ENCODE measurements at places on chromosomes 4 and X.

- no peak for DNase-seq
These were observed 167.3 kb upstream of the SH3RF1 start for GRCh38 chr4:169438057-169438480.

DNA sequence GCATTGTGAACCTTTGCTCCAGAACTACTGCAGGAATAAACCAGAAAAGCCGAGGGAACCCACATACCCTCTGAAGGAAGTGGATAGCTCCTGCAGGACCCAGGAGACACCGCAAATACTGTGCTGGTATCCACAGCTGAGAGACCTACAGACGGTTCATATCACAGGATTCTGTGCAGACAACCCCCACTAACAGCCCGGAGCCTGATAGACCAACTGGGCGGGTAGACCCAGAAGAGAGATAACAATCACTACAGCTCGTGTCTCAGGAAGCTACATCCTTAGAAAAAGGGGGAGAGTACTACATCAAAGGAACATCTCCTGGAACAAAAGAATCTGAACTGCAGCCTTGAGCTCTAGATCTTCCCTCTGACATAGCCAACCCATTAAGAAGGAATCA, 150.8 kb downstream of the FRAS1 start:
- no peak for DNase-seq

- no peak for DNase-seq
These were observed 53.7 kb upstream of the NKX1-1 start for GRCh38 chr4:1459722-1460511.

DNA sequence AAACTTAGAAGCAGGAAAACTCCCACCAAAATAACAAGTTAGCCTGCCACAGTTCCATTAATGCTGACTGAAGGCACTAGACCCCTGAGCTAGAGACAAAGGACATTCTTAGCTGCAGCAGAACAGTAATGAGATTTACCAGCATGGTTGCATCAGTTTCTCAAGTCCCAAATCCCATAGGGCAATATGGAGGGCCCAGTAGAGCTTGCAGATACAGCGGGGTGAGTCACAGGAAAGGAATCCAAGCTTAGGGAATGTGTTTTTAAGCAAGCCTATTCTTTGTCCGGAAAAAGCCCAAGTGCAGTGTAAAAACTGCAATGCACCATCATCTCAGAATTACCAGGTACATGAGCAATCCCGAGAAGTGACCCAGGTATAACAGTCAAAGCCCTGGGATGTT, 51.3 kb upstream of the EXOC1L start:
- no peak for DNase-seq

DNA sequence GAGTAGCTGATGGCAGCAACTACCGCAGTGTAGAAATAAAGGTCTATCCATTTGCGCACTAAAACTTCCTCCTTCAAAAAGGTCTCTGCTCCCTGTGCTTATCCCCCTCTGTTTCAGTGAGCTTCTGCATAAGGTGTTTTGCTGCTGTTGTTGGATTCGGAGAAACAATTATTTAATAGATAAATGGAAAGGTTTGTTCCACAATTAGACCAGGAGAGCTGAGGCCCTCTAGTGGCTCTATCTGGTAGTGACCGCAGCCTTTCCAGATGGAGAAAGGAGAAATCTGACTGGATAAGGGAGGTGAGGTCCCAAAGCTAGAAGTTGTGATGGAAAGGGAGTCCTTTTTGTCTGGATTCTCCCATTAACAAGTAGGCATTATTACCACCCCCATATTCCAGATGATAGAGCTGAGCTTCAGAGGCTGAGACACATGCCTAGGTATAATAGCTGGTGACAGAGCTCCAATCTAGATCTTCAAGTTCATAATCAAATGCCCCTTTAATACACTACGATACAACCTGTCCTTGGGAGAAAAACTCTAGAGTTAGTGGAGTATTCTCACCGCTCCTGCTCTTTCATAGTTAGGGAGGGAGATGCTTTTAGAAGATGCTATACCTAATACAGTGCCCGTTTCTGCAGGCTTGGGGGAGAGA, 5.1 kb upstream of the GABRQ start:
- DNase-seq = no peak

GRCh38 chr4:116073051-116073450, 959.6 kb upstream of the NDST4 start:
- no peak for DNase-seq

DNA sequence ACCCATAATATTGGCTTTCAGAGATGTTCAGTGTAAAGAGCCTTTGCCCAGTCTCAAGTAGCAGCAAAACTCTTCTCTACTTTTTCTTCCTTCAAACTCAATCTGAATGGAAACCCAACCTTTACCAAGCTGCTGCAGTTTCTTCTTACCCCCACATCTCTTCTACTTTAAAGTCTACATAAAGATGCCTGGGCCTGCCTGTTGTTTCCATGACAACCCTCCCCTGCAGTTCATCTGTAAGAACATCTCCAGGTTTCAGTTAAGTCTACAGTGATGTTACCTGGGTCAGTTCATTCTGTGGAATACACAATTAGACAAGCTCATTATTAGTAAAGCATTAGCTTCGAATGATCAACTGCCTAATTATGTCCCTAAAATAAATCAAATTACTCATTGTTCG, 81.4 kb downstream of the SPANXN3 start:
- no peak for DNase-seq

GRCh38 chrX:19625612-19626011, 110.3 kb upstream of the MAP3K15 start:
- peak; percentile 5 for DNase-seq

GRCh38 chr4:73414936-73415271, 10.8 kb downstream of the ALB start:
- DNase-seq = no peak

DNA sequence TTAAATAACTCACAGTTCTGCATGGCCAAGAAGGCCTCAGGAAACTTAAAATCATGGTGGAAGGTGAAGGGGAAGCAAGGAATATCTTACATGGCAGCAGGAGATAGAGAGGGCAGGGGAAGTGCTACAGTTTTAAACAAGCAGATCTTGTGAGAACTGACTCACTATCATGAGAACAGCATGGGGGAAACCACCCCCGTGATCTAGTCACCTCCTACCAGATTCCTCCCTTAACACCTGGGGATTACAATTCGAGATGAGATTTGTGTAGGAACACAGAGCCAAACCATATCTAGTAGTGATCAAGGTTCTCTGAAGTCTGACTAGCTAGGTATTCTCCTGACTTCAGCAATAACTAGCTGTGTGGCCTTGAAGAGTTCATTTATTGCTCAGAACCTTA, 56.0 kb downstream of the BANK1 start:
- no peak for DNase-seq

- DNase-seq = no peak
These were observed 7.6 kb downstream of the ACSL1 start for GRCh38 chr4:184818216-184818564.

DNA sequence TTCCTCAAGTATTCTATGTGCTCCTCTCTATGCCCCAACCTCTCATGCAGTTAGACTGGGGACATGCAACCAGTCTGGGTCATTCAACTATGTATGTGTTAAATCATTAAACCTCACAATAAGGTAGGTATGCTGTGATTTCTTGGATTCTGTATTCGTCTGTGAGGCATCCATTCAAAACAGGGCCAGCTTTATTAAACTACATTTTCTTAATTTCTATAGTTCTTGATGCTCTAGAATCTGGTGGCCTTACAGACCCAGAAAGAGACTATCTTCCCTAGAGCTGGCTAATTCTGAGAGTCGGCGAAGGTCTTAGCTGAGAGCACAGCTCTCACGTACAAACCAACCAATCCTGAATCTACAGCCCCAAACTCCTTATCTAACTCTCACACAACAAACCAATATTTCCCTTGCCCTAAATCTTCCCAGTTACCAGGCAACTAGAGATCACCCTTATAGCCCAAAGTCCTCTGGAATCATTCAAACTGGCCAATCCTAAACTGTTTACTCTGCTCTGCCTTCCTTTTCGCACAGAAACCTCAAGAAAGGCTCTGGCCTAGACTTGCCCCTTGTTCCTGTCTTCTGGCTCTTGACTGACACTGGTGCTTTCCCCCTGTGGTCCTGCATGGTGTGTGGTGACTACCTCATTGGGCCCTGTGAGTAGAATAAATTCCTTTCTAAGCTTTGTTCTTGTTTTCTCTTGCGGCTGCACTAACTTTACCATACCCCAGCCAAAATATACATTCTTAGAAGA, 203.5 kb upstream of the TET2 start:
- no peak for DNase-seq

DNA sequence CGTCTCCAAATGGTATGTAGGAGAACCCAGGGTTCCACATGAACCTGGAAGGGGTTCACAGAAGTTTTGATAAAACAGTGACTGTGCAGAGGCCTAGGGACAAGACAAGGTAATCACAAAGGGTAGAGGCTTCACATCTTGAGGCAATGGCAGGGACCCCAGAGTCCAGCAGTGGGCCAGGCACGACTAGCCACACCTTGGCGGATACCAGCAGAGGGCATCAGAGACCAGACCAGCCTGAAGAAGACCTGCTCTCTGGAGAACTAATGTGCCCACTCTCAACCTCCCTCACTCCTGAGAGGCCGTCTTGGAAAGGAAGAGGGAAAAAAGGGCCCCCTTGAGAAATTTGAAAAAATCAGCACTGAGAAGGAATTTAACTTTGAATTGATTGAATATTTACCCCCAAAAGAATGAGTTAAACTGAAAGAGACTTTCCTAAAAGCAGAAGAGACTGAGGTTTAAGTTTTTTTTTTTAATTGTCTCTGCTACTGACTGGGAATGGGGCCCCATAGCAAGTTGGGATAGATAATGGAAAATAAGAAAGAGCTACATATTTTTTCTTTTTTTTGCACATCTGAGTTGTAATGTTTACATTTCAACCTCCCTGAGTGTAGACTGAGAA, 243.8 kb upstream of the JADE1 start:
- no peak for DNase-seq

DNA sequence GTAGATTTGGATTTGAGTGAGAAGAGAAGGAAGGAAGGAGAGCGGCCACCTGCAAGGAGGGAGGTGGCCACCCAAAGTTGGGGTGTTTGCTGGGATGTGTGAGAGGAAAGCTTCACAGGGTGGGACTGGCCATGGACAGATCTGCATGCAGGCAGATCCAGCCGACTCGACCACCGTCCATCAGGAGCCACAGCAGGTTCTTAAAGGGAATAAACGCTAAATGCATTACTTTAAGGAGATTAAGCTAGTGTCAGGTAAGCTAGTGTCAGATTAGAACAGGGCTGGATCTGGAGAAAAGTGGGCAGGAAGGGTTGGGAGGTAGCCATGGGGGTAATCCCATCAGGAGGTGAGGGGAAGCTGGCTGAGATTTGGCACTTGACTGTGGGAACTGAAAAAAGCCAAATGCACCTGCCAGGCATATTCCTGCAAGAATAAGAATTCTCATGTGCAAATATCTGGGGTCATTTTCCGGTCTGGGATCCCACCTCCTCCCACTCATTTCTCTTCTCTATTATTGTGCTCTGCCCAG, 79.6 kb downstream of the MGST2 start:
- no peak for DNase-seq

DNA sequence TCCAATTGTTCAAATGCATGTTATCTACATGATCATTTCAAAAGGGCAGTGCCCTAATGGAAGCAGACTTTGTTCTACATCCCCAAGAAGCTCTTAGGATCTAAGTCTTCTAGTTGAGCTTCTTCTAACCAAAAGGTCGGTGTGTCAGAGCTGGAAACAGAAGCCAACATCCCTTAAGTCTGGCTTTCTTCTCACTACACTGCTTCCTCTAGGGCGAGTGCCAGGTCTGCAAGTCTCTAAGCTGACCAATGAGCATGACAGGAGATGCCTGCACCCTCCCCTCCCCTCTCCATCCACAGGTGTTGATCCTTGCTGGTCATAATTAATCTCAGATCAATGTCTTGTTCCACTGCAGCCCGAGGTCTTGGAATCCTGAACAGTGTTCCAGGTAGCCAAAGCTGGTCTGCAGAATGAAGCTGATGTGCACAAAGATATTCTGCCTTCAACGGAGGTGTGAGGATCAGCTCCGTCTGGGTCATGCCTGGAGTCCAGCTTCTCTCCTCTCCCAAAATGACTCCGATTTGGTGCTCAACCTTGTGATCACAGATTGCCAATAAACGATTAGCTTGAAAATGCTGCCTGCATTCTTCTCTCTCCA, 44.1 kb downstream of the WDR1 start:
- no peak for DNase-seq

DNA sequence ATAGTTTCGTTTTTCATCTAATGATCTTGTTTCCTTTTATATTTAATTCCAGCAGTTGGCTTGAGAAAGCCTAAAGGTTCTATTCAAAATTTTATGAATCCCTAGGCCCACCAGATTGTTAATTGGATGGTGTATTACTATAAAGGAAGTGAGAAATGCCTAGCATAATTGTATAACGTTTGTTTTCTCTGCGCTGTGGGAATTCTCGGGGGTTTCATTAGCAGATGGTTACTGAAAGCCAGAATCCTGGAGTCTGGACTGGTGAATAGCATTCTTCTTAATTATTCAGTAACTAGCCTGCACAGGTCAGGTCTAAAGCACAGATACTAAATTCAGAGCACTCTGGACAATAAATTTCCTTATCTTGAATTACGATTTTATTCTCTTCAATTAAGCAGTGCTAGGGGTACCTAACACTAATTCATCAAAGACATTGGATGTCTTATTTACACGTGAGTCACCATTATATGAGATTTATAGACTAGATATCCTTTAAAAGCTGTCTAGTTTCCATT, 459.4 kb downstream of the DTHD1 start:
- no peak for DNase-seq

Data from stimulated activated CD4-positive, alpha-beta T cell treated with anti-CD3 and anti-CD28 coated beads, Interleukin-15, amount 100 ng/mL, for 1 hour (primary cell).